ENCODE measurements at places on chromosomes 5 and 9.

- DNase-seq = peak; percentile 89
Measured at GRCh38 chr5:38466424-38467189, 89.8 kb downstream of the LIFR start.

DNA sequence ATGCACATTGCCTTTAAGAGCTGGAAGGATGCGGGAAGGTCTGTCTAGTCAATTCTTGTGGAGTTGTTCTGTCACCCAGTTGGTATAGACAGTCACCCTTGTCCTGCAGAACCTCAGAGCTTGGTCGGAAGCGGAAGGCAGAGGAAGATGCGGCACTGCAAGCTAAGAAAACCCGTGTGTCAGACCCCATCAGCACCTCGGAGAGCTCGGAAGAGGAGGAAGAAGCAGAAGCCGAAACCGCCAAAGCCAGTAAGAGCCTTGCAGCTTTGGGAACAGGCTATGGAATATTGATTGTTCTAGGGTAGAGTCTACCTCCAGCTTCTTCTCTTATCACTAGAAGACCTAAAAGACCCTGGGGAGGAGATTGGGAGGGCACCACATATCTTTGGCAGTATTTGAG, 6.5 kb downstream of the TCOF1 start:
- DNase-seq = no peak

- peak; percentile 74 for DNase-seq
Measured at GRCh38 chr5:55603922-55604321, 69.2 kb upstream of the PLPP1 start.

DNA sequence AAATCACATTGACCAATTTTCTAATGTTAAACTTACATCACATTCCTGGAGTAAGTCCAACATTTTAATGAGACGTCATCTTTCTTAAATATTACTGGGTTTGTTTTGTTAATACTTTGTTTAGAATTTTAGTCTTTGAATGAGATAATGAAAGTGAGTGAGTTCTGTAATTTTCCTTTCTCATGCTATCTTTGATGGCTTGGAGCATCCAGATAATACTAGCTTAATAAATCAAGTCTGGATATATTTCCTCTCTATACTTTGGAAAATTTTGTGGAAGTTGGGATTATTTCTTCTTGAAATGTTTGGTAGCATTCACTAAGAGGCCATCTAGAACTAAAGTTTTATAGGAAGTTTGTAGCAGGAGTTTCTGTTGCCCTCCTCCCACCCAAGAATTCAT, 90.8 kb upstream of the IL7R start:
- DNase-seq = no peak

GRCh38 chr9:27675354-27675753, 102.1 kb upstream of the C9orf72 start:
- DNase-seq = no peak

DNA sequence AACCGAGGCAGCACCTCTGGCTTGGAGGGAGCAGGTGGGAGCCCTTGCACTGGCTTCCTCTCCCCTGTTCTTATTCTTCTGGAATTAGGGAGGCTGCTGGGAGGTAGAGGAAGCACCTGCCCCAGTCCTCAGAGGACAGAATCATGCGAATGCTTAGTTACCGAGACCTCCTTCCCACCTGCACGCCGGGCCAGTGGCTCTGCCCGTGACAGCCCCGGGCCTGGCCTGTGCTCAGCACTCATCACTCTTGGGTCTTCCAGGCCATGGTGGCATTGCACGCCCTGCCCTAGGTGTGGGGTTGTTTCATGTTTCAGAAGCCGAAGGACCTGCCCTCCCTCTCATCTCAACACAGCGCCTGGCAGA, 45.3 kb upstream of the NKD2 start:
- no peak for DNase-seq

DNA sequence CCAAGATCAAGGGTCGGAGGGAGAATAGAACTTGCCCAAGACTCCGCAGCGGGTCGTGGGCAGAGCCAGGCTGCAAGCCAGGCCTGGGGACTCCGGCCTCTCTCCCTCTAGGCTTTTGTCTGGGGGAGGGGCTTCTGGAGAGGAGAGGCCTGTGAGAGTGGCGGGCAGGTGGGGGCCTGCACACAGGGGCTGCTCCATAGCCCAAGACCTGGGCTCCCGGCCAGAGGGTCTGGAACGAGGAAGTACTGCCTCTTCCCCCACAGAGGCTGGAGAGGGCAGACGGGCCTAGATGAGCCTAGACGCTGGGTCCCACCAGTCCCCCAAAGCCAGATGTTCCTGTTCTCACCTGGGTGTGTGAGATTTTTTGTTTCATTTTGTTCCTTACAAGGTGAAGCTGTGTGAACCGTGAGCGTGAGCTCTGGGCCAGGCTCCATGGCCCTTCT, 5.2 kb upstream of the ST6GALNAC6 start:
- no peak for DNase-seq

DNA sequence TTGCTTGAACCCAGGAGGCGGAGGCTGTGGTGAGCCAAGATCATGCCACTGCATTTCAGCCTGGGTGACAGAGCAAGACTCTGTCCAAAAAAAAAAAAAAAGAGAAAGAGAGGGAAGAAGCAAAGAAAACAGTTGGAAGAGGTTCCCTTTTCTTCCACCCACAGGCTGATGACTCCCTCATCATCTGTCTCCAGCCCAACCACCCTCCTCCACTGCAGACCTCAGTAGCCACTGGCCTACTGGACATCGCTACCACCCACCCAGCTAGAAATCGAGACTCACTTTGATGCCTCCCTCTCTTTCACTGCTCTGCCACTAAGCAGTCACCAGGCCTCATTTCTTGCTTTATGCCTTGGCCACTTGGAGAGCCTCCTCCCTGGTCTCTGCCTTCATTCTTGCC, 71.2 kb downstream of the NIPSNAP3B start:
- no peak for DNase-seq

DNA sequence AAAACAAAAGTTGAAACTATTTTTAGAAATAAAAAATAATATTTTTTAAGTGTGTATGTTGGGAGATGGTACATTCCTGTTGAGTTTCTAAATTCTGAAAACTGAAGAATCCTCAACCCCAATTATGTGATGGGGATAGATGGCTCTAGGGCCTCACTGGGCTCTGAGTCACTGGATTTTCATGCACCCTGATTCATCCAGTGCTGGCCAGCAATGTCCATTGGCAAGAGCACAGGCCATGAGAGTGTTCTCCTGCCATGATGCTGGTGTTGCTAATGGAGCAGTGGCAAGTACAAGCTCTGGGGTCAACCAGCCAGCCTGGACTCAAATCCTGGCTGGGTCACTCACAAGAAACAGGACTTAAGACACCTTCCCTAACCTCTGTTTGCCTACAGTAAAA, 23.3 kb downstream of the SMIM23 start:
- DNase-seq = no peak

- DNase-seq = no peak
Measured at GRCh38 chr5:95667061-95667618, 15.7 kb downstream of the SPATA9 start.

DNA sequence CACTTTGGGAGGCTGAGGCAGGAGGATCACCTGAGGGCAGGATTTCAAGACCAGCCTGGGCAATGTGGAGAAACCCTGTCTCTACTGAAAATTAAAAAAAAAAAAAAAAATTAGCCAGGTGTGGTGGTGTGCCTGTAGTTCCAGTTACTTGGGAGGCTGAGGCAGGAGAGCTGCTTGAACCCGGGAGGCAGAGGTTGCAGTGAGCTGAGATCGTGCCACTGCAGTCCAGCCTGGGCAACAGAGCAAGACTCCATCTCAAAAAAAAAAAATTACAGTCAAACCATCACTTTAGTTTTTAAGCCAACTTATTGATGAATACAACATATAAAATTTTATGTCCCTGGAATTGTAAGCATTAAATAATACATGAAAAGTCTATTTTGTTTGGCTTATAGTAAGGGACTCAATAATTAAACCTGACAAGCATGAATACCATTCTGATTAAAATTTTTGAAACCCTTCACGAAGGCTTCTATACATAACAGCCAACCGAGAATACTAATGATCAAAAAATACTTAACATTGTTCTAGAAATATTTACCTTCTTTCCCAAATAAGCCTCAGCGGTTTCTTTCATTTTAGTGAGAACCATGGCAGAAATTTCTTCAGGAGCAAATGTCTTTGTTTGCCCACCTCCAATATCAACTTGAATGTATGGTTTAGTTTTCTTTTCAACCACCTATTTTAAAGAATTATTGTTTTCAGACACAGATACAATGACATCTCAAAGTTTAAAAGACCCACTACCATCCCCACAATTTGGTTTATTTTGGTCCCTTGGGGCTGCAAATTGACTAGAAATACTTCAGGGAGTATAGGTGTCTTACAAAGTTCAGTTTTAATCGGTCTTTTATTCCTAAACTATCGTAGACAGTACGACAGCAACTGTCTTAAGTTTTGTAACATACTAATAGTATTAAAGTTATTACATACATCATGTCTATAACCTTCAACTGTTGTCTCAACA, 1.2 kb downstream of the HSPA5 start:
- DNase-seq = no peak

- DNase-seq = peak; percentile 26
Measured at GRCh38 chr9:76761448-76761847, 2.8 kb upstream of the PCA3 start.

DNA sequence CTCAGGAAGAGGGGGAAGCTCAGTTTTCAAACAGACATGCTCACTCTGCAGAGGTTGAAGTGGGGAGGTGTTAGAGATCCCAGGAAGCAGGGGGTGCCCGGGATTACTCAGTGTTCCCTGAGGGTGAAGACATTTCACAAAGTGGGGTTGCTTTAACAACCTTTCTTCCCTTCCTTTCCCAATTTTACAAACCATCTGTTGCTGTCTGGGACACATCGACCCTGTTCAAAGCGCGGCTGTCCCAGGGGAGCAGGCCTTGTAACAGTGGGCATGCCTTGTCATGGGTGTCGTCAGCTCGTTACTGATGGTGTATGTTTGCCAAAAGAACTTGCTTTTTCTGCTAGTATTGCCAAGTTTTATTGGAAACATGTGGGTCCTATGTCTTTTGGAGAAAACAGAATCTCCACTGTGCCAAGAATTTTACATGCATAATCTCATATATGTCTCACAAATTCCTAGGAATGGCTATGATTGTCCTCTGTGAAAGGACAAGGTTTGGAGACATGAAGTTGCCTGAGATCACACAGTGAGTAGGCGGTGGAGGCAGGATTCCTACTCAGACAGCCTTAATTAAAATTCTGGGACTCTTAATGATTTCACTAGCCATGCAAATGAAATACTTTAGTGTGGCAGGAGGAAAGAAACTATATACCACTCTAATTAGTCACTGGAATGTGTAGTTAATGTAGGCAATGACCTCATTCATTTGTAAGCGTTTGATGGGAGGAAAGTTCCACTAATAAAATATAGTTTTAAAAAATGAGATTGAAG, 198.9 kb downstream of the NXNL2 start:
- DNase-seq = peak; percentile 73

DNA sequence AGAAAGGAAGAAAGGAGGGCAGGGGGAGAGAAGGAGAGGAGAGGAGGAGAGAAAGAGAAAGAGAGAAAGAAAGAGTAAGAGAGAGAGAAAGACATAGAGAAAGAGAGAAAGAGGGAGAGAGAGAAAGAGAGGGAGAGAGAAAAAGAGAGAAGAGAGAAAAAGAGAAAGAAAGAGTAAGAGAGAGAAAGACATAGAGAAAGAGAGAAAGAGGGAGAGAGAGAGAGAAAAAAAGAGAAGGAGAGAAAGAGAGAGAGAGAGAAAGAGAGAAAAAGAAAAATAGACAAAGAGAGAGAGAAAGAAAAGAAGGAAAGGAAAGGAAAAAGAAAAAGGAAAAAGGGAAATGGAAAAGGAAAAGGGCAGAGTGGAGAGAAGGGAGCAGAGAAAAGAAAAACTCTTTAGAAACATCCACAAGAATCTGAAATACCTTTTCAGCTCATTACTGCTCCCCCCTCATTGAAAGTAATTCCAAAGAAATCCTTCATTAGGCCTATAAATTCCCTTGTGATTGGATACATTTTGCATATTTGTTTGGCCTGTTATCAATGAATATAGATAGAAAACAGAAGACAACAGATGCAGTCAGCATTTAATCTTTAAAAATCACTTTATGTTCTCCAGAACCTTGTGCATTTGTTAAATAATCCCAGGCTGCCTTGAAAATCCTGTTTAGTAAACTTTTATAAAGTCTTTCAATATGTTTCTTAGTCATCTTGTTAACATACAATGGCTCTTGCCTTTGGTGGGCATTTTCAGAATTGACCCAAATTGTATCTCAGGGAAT, 411.5 kb downstream of the NFIB start:
- no peak for DNase-seq

- peak; percentile 77 for DNase-seq
Measured at GRCh38 chr9:115883467-115884329, 269.9 kb upstream of the PAPPA start.

- peak; percentile 0 for DNase-seq
Measured at GRCh38 chr5:24904981-24905517, 260.3 kb upstream of the CDH10 start.

DNA sequence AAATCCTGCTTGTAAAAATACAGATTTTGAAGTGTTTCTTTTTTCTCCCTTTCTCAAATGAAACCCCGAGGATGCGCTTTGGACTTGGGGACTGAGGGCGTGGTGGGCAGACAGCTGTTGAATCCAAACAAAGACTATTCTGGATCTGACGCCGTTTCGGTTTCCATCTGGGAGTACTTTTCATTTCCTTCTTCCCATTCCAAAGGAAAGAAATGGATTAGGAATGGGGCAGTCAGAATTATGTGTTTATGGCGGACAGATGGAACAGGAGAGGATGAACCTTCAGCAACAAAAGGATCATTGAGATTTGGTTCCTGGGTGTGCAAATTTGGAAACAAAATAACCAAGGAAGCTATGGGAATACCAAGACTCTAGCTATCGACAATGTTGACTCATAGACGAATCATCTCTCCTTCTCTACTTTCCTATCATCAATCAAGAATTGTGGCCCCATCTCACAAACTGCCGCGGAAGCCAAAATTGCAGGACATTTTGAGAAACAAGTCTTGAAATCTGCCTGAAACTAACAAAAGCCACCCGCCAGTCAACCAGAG, 300.6 kb downstream of the PARP8 start:
- no peak for DNase-seq

GRCh38 chr5:132771503-132771998, 5.5 kb downstream of the SEPTIN8 start:
- peak; percentile 79 for DNase-seq

GRCh38 chr5:149794041-149794440, 63.9 kb downstream of the PPARGC1B start:
- DNase-seq = no peak

- no peak for DNase-seq
Measured at GRCh38 chr9:137076636-137077009, 694 bp upstream of the UAP1L1 start.

DNA sequence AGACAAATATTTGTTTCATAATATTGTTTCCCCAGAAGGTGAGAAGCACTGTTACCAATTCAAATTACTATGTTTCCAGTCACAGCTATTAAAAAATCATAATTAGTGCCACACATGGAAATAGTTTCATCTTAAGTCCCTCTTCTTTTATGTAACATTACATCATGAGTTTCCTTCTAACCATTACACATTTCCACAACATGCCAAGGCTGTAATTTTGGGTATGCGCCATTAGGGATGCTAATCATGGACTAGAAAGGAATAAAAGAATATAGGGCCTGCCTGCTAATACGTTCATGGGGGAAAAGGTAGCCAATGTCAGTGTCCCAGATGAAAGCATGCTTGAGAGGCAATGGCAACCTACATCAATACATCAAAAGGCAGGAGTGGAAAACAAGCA, 142.5 kb upstream of the LPAR1 start:
- no peak for DNase-seq
